ENCODE measurements at places on chromosomes 7 and 10. TPM values are rescaled to one million over a fixed set of nuclear protein-coding genes. Genes with fewer than 3 reads are reported as not detected.

Gene NYAP1
- polyA plus RNA-seq: 20.8 TPM

Gene CYP2E1
- polyA plus RNA-seq: 1.6 TPM

Gene DGKB
- 7.2 TPM for polyA plus RNA-seq

Gene OGDHL
- 35.6 TPM for polyA plus RNA-seq

Gene SP8
- polyA plus RNA-seq: 1.2 TPM

Gene STX1A
- polyA plus RNA-seq: 68.5 TPM

Gene PLAC9
- polyA plus RNA-seq: 6.4 TPM

Gene DYNC1I1
- polyA plus RNA-seq: 21.6 TPM

Gene RNF32
- polyA plus RNA-seq: 0.92 TPM

Gene C10orf105
- polyA plus RNA-seq: 3.3 TPM

Gene KLLN
- 0.24 TPM for polyA plus RNA-seq

Gene OPN1SW
- polyA plus RNA-seq: not detected

Gene HOXA7
- polyA plus RNA-seq: 1.3 TPM

Gene HMX3
- polyA plus RNA-seq: 12.9 TPM

Gene GET4
- polyA plus RNA-seq: 37.7 TPM

Gene ELN
- 61.1 TPM for polyA plus RNA-seq

Gene PRLHR
- not detected for polyA plus RNA-seq

Gene RTKN2
- 1.6 TPM for polyA plus RNA-seq

Gene CYP3A5
- polyA plus RNA-seq: not detected

Gene OR2A42
- not detected for polyA plus RNA-seq

Gene PNLIPRP3
- polyA plus RNA-seq: not detected

Gene COBL
- 31.5 TPM for polyA plus RNA-seq

Gene ANKRD61
- not detected for polyA plus RNA-seq

Gene EVX1
- 0.27 TPM for polyA plus RNA-seq

Gene FEZF1
- 0.15 TPM for polyA plus RNA-seq

Gene TMEM229A
- polyA plus RNA-seq: 1.9 TPM

Gene LIPN
- polyA plus RNA-seq: not detected

Gene OR2A1
- not detected for polyA plus RNA-seq

Gene LOXL4
- 0.25 TPM for polyA plus RNA-seq

Gene ADAMTS14
- 1.7 TPM for polyA plus RNA-seq

Gene SFTPA1
- not detected for polyA plus RNA-seq

Gene VPS26A
- 24.4 TPM for polyA plus RNA-seq

Gene GRM8
- 11.8 TPM for polyA plus RNA-seq

Gene FGFR2
- polyA plus RNA-seq: 88.5 TPM

Gene ITGB8
- polyA plus RNA-seq: 2.7 TPM

Gene PCGF5
- 41.8 TPM for polyA plus RNA-seq

Gene ITPRID1
- polyA plus RNA-seq: 0.24 TPM

Gene VWA2
- polyA plus RNA-seq: 8.3 TPM

Measured in brain (organoid and tissue), 16 donors.